Activated CD4-positive, alpha-beta T cell treated with anti-CD3 and anti-CD28 coated beads, Interleukin-2, amount 50 U/mL, for 48 hours (primary cell): ENCODE measurements at places on chromosomes 16 and 17.

GRCh38 chr17:74923538-74924249 is 379 bp upstream of the OTOP2 start:
- DNase-seq: peak; percentile 81

GRCh38 chr16:275786-276232 is at the start of gene RGS11:
TSS of gene RGS11 (minus strand) at chr16:275944. CDS start at chr16:275911, 33 bp downstream.
- no peak for DNase-seq

DNA sequence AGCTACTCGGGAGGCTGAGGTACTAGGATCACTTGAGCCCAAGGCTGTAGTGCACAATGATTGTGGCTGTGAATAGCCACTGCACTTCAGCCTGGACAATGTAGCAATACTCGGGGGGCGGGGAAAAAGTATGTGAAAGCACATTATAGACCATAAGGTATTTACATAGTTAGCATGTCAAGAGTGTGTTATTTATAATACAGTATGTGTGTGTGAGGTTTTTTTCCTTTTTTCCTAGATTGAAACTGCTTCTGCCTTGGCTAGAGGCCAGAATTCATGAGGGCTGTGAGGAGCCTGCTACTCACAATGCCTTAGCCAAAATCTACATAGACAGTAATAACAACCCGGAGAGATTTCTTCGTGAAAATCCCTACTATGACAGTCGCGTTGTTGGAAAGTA is 30.5 kb downstream of the PTRH2 start:
- no peak for DNase-seq

- DNase-seq: no peak
These were observed 38.3 kb upstream of the HSBP1 start for GRCh38 chr16:83769397-83770008.

GRCh38 chr16:48511071-48511540 is 98.9 kb downstream of the N4BP1 start:
- no peak for DNase-seq

DNA sequence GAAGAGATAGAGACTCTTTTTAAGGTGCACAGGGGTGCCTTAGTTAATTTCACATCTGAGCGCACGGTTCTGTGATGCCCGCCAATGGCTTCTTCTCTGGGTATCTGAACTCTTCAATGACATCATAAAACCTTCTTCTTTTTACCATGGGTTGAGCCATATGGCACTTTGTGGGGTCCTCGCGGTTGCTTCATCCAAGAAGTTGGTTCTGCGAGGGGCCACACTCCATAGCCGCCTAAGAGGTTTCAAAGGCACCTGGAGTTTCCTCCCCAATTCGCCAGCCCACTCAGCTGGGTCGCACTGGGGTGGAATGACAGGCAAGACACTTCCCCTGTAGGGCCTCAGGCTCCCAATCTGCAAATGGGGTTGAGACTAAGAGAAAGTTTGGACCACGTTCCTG is 10.4 kb upstream of the MT4 start:
- no peak for DNase-seq
